Retinal pigment epithelial cell (primary cell): ENCODE measurements at places on chromosomes 7 and 10.

- no peak for DNase-seq
Measured at GRCh38 chr10:75487087-75487754, 55.8 kb downstream of the LRMDA start.

DNA sequence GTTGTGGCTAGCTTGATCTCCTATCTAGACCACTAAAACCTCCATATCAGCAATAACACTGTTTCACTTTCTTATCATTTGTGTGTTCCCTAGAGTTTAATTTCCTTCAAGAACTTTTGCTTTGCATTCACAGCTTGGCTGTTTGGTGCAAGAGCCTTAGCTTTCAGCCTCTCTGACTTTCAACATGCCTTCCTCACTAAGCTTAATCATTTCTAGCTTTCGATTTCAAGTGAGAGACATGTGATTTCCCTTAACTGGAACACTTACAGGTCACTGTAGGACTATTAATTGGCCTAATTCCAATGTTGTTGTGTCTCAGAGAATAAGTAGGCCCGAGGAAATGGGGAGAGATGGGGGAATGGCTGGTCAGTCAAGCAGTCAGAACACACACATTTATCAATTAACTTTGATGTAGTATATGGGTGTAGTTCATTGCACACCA is 10.6 kb upstream of the BPGM start:
- DNase-seq, result peak; percentile 66

- no peak for DNase-seq
Measured at GRCh38 chr10:93656155-93656554, 43.8 kb downstream of the PDE6C start.

GRCh38 chr7:31707089-31707488 is 20.1 kb downstream of the PPP1R17 start:
- no peak for DNase-seq

DNA sequence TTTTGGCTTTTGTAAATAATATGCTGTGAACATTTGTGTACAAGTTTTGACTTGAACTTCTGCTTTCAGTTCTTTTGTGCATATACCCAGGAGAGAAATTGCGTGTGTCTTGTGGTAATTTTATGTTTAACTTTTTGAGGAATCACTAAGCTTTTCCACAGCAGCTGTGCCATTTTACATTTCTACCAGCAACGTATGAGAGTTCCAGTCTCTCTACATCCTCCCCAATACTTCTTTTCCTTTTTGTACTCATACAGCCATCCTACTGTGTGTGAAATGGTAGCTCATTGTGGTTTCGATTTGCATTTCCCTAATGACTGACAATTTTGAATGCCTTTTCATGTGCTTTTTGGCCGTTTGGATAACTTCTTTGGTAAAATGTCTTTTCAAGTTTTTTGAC is 66.3 kb upstream of the INHBA start:
- DNase-seq, result no peak

DNA sequence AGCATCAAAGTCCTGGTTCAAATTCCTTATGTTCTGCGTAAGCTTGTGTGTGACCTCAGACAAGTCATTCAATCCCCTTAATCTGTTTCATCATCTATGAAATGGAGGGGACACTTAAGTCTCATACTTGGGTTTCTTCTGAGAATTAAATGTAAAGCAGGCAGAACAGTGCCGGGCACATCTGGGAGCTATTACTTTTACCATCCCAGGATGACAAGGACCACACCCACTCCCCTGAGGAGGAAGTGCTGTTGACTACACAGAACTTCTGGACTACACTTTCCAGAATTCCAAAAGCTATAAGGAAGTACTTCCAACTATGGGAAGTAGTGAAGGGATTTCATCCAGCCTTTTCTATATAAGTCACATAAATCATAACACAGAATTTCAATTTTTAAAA is 294.9 kb downstream of the IPMK start:
- no peak for DNase-seq

- no peak for DNase-seq
Measured at GRCh38 chr10:42809676-42810075, 27.1 kb downstream of the BMS1 start.
